T47D (cell line): ENCODE measurements at places on chromosomes 5 and 9.

GRCh38 chr5:31121224-31121623, 72.3 kb upstream of the CDH6 start:
- DNase-seq, result no peak

GRCh38 chr9:76592974-76593347, 134.0 kb downstream of the GCNT1 start:
- no peak for DNase-seq

DNA sequence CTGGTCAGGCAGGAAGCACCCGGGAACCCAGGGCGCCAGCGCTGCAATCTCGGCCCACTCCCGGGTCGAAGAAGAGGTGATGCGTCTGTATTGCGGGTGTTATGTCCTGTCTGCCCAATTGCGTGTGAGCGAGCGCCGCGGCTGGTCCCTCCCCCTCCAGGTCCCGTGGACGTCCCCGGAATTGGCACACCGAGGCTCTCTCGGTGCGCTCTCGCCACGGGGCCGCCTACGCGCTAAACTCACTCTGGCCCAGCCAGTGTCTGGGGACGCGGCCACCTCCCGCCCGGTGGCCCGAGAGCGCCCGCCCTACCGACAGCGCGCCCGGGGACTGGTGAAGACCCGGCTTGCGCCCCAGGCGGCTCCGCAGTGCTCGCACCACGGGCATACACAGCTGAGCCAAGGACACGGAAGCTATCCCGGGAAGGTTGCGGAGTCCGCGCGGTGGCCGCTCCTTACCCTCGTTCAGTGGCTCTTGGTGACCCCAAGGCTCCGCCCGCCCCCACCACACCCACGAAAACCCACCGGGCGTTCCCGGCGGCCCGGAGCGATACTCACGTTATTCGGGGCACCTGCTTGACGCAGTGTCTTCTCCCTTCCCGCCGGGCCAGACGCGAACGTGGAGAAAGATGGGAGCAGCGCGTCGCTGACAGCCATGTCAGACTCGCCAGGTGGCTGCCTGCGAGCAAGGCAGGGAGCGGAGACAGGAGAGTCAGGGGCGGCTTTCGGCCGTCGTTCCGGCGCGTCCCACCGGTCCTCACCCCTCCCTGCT, 1.0 kb downstream of the KLF4 start:
- DNase-seq, result peak; percentile 73

- DNase-seq, result peak; percentile 17
Observed at GRCh38 chr5:6822556-6823343, 109.5 kb downstream of the TENT4A start.

- no peak for DNase-seq
Observed at GRCh38 chr5:137741-138140, 45.8 kb downstream of the PLEKHG4B start.

- no peak for DNase-seq
Observed at GRCh38 chr5:150627731-150628545, 12.5 kb upstream of the SYNPO start.

GRCh38 chr9:116336133-116336862, 182.7 kb downstream of the PAPPA start:
- DNase-seq, result no peak

GRCh38 chr5:39461007-39461682, 36.4 kb upstream of the DAB2 start:
- no peak for DNase-seq

DNA sequence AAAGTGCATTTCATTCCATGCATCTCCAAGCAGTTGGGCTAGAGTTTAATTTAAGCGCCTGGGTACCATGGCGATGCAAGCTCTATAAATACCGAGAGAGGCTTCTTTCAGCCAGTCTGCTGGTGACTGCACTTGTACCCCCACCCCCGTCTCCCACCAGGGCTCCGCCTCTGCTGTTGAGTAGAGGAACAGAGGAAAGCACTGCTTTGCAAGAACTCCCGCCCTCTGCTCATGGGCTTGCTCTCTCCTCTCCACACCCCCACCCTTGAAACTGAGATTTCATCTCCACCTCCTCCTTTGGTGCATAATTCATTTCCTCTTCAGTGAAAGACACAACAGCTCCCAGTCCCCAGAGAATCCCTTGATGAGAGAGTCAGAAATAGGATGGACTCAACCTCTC, 5.1 kb upstream of the WWC1 start:
- no peak for DNase-seq

DNA sequence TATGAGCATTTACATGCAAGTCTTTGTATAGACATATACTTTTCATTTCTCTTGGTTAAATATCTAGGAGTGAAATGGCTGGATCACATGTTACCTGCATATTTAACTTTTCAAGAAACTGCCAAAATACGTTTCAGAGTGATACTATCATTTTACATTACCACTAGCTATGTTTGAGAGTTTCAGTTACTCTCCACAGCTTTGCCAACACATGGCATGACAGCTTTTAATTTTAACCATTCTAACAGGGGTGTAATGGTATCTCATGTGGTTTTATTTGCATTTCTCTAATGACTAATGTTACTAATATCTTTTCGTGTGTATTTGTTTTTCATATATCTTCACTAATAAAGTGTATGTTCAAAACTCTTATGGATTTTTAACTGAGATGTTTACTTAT, 99.8 kb downstream of the DTWD2 start:
- DNase-seq, result no peak

DNA sequence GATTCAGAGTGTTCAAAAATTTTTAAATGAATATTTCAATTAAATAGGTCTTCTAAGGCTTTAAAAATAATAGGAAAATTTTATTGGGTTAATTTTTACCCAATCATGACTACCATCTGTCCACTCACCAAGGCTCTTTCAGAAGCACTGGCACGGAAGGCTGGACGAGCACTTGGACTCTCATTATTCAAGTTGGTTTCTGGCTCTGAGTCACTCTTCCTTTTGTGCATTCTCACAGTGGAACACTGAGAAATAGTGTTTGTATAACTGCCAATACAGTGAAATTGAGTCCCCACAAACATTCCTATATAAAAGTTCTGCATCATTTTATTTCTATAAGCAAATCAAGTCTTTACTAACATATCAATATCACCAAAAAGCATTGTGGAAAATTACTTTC, 1149.0 kb downstream of the EFNA5 start:
- DNase-seq, result no peak
